Smooth muscle cell of trachea (primary cell): ENCODE measurements at places on chromosomes 13 and 19. TPM values are rescaled to one million over a fixed set of nuclear protein-coding genes. Genes with fewer than 3 reads are reported as not detected.

Gene SLC6A16
- total RNA-seq, result 0.66 TPM in 1 of 2 replicates, not detected in the other

Gene TMC4
- 0.58 and 0.83 TPM in 2 replicates for total RNA-seq

Gene ZNF772
- 20.0 and 28.7 TPM in 2 replicates for total RNA-seq

Gene IGSF23
- total RNA-seq, result 0.17 TPM in 1 of 2 replicates, not detected in the other

Gene ZNF317
- total RNA-seq, result 13.5 and 22.2 TPM in 2 replicates

Gene ZNF69
- 4.0 and 4.1 TPM in 2 replicates for total RNA-seq

Gene ZNF534
- 0.17 TPM in 1 of 2 replicates, not detected in the other for total RNA-seq

Gene PLVAP
- 0.29 TPM in 1 of 2 replicates, not detected in the other for total RNA-seq
